ENCODE measurements at places on chromosomes 4 and X.

DNA sequence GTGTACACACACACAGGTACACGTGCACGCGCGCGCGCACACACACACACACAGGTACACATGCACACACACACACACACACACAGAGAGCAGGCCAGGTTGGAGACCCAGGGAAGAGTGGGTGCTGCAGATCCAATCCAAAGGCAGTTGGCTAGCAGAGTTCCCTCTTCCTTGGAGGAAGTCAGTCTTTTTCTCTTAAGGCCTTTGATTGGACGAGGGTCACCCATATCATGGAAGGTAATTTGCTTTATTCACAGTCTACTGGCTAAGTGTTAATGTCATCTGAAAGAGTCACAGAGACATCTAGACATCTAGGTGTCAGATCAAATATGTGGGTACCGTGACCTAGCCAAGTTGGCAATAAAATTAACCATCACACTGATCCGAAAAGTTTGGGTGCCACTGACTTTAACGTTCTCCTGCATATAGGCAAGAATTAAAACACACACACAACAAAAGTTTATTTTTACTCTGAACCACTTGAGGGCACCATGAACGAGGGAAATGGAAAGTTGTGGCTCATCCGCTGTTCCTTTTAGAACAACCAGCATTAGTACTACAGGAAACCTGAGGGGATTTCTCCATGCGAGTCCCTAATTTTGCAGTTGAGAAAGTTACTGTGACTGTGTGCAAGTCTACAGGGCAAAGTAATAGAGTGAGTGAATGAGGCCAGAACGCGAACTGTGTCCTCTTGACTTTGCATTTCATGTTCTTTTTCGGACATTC, 66.0 kb upstream of the STOX2 start:
- DNase-seq = peak; percentile 21

DNA sequence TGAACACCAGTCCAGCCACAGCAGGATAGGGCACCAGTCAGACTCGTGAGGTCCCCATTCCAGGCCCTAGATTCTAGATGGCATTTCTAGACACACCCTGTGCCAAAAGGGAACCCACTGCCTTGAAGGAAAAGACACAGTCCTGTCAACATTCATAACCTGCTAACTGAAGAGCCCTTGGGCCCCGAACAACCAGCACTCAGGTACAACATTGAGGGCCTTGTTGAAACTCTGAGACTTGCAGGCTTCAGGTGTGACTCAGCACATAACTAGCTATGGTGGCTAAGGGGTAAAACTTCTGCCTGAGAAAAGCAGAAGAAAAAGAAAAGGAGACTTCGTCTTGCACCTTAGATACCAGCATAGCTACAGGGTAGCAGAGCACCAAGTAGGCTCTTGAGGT, 252.9 kb upstream of the GRID2 start:
- DNase-seq = no peak

DNA sequence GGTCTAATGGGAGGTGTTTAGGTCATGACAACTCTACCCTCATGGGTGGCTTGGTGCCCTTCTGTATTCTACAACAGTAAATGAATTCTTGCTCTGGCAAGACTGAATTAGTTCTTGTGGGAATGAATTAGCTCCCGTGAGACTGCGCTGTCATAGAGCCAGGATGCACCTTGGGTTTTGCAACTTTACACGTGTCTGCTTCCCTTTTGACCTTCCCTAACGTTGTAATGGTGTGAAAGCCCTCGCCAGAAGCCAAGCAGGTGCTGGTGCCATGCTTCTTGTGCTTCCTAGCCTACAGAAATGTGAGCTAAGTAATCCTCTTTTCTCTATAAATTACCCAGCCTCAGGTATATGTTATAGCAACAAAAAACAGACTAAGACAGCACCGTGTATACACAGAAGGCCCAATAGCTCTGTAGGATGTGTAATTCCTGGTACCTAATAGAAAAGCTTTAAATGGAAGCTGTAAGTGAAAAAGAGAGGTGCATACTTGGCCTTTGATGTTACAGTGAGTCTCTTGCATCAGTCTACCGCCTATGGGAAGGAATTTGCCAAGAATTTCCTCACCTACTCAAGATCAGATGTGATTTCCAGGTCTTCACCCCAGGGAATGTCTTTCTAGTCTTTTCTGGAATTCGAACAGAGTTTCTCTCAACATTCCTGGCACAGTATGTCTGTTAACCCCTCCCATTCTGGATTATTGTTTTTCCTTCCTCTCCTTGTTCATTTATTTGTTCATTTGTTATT, 3.2 kb upstream of the ENPEP start:
- DNase-seq = no peak

DNA sequence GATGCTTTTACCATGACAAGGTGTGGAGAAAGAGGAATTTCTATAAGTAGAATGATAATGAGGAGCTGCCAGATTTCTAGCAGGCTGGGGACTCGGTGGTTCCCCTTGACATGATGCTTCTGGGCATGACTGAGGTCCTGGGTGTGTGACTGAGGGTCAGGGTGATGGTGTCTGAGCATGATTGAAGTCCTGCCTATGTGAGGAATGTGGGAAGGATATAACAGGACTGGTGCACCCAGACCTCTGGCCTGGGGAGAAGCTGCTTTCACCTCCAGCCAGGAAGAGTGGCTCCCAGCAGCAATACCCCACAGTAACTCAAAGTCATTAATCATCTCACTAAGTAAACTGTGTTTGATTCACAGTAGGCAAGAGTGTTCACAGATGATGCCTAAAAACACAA, 17.4 kb downstream of the SORBS2 start:
- no peak for DNase-seq

DNA sequence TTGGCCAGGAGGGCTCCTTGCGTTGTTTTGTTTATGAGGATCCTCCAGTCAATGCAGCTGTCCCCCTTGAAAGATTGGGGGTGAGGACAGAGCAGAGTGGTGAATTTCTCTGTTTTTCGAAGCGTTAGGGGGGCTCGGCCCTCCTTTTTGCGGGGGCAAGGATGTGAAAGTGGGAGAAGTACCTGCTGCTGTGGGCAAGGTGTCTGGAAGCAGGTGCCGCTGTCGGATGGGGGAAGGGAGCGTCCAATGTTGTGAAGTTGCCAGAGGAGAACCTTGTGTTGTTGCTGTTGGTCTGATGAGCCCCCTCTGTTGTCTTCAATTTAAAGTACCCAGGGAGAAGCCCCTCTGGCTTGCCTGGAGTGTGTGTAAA, 613 bp downstream of the GLRB start:
- no peak for DNase-seq

GRCh38 chrX:46268412-46268811, 276.8 kb downstream of the ZNF674 start:
- DNase-seq = no peak

- no peak for DNase-seq
These were observed 18.5 kb downstream of the TAB3 start for GRCh38 chrX:30870572-30870971.

DNA sequence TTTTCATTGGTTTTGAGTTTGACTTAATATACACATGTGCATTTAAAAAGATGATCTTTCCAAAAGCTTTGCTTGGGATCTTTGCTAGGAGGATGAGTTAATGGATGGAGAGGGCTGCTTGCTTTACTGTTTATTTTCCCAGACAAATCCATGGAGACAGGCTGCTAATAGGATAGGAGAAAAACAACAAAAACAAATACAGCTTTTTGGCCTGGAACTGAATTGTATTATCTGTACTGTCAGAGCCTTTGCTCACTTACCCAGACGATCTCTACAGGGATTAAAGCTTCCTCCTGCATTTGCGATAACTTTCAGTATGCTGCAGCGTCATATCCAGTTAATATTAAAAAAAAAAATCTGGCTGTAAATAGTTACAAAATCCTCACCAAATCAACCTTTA, 190.8 kb upstream of the NUDT6 start:
- DNase-seq = no peak

- DNase-seq = no peak
These were observed 20.5 kb upstream of the HOPX start for GRCh38 chr4:56701644-56702043.

DNA sequence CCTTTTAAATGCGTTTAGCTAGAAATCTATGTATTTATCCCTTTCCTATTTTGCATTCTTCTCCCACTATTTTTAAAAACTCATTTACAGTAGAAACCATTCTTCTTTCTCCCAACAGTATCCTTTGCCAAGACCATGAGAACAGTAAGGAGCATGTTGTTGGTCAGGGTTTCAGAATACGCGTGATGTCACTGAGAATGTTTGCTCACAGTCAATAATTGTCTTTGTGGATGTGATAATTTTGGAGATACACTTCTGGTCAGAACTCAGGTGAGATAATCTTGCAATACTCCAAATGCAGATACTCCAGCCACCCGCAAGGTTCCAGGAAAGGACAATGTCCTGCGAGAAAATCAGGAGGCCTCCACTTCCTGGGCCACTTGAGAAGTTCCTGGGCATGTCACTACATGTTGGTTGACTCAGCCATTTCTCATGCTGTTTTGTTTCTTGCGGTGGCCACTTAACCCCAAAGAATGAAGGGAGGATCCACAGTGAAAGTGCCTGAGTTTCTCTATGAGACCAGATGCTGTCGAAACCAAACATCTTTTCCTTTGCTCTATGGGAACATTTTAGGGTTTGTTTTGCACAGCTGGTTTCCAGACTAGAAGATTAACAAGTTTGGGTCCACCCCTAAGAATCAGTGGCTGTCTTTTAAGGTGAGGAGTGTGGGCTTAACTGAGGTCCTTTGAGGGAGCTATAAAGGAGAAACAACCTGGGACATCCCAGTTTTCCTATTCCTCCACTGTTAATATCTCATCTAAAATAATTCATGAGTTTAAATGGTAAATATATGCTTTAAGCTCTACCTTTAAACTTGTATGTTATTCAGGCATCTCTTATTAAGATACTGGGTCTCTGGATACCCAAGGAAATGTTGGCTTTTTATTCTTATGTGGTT, 116.0 kb downstream of the SOWAHB start:
- peak; percentile 82 for DNase-seq

GRCh38 chr4:137025484-137026059, 506.7 kb downstream of the PCDH18 start:
- DNase-seq = no peak

DNA sequence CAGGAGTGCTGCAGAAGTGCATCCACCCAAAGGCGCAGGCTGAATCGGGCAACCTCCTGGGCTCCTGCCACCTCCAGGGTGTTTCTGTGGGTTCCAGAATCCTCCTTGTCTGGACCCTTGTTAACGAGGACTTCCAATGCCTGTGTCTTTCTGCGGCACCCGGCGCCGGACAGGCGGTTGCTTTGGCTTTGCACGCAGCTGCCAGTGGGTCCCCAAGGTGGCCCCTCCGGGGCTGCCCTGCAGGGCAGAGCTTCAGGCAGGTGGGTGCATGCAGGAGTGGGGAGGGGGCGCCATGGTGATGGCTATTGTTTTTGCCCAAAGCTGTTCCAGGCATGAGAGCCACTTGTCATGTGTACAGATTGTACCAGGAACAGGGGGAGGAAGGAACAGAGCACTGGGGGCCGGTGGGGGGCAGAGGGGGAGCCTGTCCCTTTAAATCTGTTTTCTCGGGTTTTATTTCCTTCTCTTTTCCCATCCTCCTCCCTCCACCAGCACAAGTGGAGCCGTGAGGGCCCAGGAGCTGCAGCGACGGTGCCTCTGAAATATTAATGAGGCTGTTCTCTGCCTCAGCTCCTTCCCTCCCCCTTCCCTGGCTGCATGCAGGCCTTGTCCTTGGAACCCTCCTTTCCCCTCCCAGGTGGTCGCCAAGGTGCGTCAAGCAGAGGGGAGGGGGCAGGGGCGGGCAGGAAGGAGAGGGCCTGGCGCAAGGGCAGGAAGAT, 13.1 kb downstream of the ATP2B3 start:
- no peak for DNase-seq

DNA sequence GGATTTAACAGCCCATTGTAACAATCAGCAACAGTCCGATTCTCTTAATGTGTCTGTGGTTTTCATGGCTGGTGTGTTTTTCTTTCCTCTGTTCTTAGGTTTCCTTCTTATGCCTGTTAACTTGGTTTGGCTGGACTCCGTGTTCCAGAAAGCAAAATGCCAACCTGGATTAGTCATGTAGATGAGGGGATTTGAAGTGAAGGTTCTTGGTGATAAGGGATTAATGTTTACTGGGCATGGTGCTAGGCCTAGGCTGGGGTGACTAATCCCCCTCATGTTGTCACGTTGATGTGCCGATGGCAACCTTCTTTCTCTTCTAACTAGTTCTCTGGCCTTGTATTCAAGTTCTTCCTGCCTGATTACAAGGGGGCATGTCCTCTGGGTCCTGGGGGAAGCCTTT, 85.9 kb downstream of the REPS2 start:
- no peak for DNase-seq

DNA sequence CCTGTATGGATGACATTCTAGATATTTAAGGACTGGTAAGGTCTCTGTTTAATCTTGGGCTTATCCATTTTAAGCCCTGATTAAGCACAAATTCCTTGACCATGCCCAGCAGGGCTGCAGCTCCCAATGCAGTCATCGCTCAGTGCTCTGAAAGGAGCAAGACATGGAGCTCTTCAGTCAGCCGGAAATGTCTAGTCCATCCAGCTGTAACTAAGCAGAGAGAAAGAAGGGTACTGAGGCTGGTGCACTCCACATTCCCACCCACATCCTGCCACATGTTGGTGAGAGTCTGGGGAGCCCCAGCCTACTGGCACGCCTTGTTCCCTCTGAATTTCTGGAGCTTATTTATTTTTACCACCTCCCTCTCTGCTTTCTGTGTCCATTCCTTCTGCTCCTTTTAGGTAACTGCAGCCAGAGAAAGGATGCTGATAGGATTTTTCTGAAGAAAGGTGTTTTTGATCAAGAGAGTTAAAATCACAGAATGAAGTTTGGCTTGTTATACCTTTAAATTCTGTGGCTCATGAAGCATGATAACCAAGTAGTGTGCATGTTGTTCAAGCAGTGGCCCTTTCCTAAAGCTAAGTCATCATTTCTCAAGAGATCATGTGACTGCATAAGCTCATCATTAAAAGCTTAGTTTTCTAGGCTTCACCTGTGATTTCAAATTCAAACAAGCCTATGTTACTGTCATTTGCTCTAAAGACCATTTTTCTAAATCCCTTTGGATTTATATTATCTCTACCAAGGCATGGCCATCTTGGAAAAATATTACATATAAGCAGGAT, 74.0 kb downstream of the GALNT7 start:
- DNase-seq = no peak

DNA sequence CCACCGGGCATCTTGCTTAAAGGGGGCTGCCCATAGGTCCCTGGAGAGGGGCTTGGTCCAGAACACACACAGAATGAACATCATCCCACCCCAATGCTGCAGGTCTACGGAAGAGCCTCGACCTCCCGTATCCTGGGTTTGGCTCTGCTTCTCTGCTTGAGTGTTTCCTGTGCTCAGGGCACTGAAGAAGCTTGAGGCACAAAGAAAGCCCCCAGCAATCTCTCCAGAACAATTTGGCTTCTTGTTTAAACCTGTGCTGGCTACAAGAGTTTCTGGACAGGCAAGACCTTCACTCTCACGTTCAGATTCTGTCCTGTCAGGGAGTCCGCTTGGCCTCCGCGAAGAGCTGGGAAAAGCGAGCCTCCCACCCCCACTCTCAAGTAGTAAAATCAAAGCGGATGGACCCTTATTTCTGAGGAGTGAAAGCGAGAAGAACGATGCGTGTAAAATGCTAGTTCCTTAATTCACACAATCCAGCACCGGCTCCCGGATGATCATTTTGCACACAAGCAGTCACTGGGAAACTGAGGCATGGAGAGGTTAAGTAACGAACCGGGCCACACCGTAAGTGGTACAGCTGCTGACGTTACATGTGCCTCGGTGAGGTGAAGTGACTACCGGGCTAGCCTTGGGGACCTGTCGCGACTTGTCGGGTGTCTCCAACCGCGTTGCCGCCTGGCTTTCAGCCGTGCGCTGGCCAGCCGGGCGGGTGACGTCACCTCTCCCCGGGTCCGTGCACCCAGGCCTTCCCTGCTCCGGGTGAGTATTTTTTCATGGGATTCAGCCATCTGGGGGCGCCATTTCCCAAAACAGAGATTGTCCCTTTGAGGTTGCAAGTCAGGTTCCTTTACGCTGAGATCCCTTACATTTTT, 3.1 kb upstream of the SFRP2 start:
- peak; percentile 85 for DNase-seq

Data from GM03348 (cell line).